SK-N-SH (cell line): ENCODE measurements at places on chromosomes 13 and 19. TPM values are rescaled to one million over a fixed set of nuclear protein-coding genes. Genes with fewer than 3 reads are reported as not detected.
A peak's percentile ranks its signal among the peaks of the same experiment; 100 is the strongest.

ADGRE2 gene
- 0.02 TPM in 1 of 2 replicates, not detected in the other for polyA plus RNA-seq

- H3K27me3 ChIP-seq = no peaks in the 10 kb centered on the region
- no peak overlapping the region for H3K4me3 ChIP-seq
- no peak for DNase-seq
Observed at GRCh38 chr19:6092329-6093286, 17.7 kb downstream of the RFX2 start.

DNA sequence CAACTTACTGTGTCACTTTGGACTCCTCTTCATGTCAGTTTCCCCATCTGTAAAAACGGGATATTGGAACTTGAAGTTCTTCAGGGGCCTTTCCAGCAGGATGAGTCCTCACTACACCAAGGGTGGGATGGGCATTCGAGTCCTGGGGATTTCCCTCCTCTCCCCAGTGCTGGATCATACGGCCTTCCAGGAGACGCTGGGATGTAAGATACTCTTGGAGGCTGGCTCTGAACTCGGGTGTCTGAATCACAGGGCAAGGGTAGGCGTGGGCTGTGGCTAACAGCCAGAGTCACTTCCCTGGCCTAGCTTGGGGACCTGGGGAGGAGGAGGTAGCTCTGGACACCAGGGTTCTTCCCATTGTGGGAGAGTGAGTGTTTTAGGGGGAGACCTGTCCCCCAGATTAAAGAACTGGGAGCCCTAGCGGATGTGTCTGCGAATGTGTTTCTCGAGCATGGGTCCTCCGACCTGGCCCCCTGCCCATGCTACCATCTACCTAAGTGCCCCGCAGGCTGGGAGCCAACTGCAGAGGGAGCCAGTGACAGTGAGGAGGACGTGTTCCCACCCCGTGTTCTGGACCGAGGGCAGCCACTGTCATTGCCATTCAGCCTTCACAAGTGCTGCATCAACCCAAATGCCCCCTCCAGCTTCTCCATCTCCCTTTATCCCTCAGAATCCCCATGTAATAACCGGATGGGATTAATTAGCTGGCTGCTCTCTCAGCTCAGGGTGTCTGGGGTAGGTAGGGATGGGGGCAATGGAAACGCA is 2.4 kb upstream of the CYTH2 start:
- peaks cover 5% of the 10 kb centered on the region; the same call in 1 of the 2 replicates for H3K4me1 ChIP-seq
- H3K27ac ChIP-seq = no peak overlapping the region
- peaks cover 17% of the 10 kb centered on the region; the same call in 1 of the 2 replicates for H3K36me3 ChIP-seq
- H3K27me3 ChIP-seq = no peaks in the 10 kb centered on the region

LILRB2 gene
- polyA plus RNA-seq = not detected in 2 replicates

- H3K27ac ChIP-seq = no peak overlapping the region
- no peak for DNase-seq
- no peaks in the 10 kb centered on the region; the same call in 1 of the 2 replicates for H3K27me3 ChIP-seq
- 0 out of 2 replicates have a peak, but pooled peaks cover 4% of the 10 kb centered on the region for H3K4me1 ChIP-seq
- no peak overlapping the region for H3K4me3 ChIP-seq
Observed at GRCh38 chr19:40553885-40554857, 22.5 kb upstream of the SHKBP1 start.

CEACAM8 gene
- polyA plus RNA-seq = not detected in 2 replicates

PRR20B gene
- not detected in 2 replicates for polyA plus RNA-seq

DNA sequence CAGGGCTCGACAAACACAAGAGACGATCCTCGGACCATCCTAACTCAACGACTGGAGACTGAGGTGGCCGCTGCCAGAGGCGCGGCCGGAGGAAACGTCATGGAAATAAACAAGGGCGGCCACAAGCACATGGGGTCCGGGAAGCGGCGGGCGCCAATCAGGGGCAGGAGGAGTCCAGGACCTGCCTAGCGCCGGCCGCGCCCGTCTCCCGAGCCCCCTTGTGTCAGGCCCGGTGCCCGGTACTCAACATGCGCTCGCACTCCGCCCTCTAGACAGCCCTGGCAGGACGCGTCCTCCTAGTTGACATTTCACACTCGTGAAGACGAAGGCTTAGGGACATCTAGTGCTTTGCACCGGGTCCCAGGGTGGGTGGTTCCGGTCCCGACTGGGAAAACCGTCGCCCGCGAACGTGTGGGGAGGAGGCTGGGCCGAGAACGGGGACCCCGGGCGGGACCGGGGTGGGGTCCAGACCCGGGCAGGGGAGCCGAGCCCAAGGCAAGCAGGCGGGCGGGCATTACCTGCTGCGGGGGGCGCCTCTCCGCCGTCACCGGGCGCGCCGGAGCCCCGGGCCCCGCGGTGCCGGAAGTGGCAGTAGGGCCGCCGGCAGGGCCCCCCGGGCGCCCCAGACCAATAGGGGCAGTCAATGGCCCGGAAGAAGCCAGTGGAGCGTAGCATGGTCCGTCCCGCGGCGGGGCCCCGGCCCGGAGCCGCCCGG is 442 bp downstream of the REXO1 start:
- DNase-seq = peak; percentile 73
- H3K27ac ChIP-seq = peak overlapping the region; percentile 96
- 0 out of 2 replicates have a peak, but pooled peaks cover 7% of the 10 kb centered on the region for H3K4me1 ChIP-seq

ATP12A gene
- polyA plus RNA-seq = not detected in 2 replicates

DNA sequence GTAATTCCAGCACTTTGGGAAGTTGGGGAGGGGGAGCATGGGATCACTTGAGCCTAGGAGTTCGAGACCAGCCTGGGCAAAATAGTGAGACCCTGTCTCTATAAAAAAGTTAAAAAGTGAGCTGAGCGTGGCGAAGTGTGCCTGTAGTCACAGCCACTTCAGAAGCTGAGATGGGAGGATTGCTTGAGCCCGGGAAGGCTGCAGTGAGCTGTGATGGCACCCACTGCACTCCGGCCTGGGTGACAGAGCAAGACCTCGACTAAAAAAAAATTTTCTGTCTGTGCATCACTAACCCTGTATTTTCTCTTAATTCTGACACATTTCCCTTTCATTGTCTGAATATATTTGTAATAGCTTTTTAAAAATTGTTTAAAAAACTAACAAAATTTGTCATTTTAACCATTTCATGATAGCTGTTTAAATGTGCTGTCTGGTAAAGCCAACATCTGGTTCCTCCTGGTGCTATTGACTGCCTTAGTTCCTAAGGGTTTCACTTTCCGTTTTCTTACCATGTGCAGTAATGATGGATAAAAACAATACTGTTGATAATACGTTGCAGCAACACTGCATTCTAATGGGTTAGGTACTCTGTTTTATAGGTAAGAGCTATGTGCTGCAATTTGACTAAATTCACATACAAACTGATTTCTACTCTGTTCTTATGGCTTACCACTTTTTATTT is 29.7 kb downstream of the LATS2 start:
- H3K27ac ChIP-seq = peak overlapping the region; percentile 37
- H3K4me3 ChIP-seq = no peak overlapping the region
- H3K27me3 ChIP-seq = no peaks in the 10 kb centered on the region
- no peak for DNase-seq

DNA sequence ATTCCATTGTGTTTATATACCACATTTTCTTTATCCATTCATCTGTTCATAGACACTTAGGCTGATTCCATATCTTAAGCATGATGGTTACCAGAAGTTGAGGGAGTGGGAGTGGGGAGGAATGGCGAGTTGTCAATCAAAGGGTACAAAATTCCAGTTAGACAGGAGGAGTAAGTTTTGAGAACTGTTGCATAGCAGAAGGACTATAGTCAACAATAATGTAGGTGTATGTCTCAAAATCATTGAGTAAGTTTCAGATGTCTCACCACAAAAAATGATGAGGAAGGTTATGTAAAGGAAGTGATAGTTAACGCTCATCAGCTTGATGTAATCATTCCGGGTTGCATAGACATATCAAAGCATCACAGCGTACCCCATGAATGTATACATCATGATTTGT is 4.6 kb upstream of the UBL3 start:
- H3K27me3 ChIP-seq = no peaks in the 10 kb centered on the region
- no peak for DNase-seq
- no peak overlapping the region for H3K4me3 ChIP-seq
- H3K36me3 ChIP-seq = no peaks in the 10 kb centered on the region
- H3K27ac ChIP-seq = no peak overlapping the region
- peaks cover 10% of the 10 kb centered on the region for H3K4me1 ChIP-seq

B3GNT3 gene
- not detected in 2 replicates for polyA plus RNA-seq

NOVA2 gene
- polyA plus RNA-seq = 1.3 and 1.9 TPM in 2 replicates

LILRA5 gene
- polyA plus RNA-seq = not detected in 2 replicates

DNA sequence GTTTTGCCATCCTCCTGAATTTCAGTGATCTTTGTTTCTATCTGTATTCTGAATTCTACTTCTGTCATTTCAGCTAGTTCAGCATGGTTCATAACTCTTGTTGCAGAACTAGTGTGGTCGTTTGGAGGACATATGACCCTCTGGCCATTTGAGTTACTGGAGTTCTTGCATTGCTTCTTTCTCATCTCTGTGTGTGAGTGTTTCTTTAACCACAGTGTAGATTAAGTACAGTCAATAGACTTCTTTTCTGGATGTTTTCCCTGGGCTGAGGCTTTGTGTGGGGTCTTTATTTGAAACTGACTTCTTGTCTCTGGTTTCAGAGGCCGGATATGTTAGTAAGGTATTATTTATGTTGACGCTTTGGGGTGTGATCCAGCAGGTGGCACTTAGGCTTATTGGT is 14.7 kb downstream of the IGFL2 start:
- no peak overlapping the region for H3K4me3 ChIP-seq
- no peaks in the 10 kb centered on the region for H3K36me3 ChIP-seq
- H3K27ac ChIP-seq = no peak overlapping the region
- no peaks in the 10 kb centered on the region for H3K4me1 ChIP-seq

DNA sequence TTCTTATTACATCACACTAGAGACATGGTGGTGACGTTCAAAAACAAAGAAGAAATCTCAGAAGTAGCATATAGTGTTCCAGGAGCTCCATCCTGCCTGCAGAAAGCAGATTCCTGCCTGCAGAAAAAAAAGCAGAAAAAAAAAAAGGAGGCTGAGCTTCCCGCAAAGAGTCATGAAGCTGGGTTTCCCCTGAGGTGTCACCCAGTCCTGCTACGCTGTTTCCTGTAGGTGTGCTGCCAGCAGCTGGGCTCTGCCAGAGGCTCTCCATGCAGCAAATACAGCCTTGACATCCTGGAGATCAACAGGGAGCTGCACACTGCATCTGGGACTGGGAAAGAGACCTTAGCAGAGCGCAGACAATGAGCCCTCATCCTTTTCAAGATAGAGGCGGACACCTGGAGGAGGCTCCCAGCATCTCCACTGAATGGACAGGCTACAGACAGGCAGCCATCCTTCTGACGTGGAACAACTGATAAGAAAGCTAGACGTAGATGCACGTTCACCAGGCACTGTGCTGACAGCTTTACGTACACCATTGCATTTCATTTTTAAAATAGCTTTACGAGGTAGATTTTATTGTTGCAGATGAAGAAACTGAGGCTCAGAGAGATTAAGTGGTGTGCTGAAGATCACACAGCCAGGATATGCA is 350.9 kb downstream of the FOXO1 start:
- no peaks in the 10 kb centered on the region for H3K27me3 ChIP-seq
- H3K27ac ChIP-seq = no peak overlapping the region
- no peak for DNase-seq
- no peak overlapping the region for H3K4me3 ChIP-seq

- no peaks in the 10 kb centered on the region for H3K27me3 ChIP-seq
- DNase-seq = no peak
- H3K36me3 ChIP-seq = no peaks in the 10 kb centered on the region
- H3K4me3 ChIP-seq = no peak overlapping the region
Observed at GRCh38 chr13:53821632-53822031, 793.0 kb downstream of the OLFM4 start.

- H3K36me3 ChIP-seq = peaks cover 21% of the 10 kb centered on the region
- H3K27me3 ChIP-seq = no peaks in the 10 kb centered on the region
Observed at GRCh38 chr13:44484562-44485138, 91.5 kb downstream of the TSC22D1 start.

SPACA6 gene
- polyA plus RNA-seq = 12.6 and 15.8 TPM in 2 replicates

GRCh38 chr13:98447881-98448641 is 128.8 kb downstream of the STK24 start:
- peak; percentile 79 for DNase-seq
- no peak overlapping the region for H3K4me3 ChIP-seq
- peaks cover 54% of the 10 kb centered on the region for H3K36me3 ChIP-seq
- H3K27ac ChIP-seq = no peak overlapping the region
- H3K4me1 ChIP-seq = peaks cover 3% of the 10 kb centered on the region; the same call in 1 of the 2 replicates

DNA sequence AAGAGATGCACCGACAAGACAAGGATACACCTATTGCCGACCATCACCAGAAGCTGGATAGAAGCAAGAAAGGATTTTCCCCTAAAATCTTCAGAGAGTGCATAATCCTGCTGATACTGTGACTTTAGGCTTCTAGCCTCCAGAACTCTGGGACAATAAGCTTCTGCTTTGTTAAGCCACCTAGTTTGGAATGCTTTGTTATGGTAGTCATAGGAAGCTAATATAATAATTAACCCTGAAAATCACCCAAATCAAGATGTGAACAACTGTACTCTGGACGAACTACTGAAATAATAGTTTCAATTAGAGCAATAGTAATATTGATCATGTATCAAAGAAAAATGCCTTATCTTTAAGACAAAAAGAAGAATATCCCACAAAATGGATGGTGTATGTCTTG is 524.6 kb downstream of the EFNB2 start:
- no peak overlapping the region for H3K27ac ChIP-seq
- no peak overlapping the region for H3K4me3 ChIP-seq
- DNase-seq = no peak
- H3K36me3 ChIP-seq = no peaks in the 10 kb centered on the region

- no peak overlapping the region for H3K4me3 ChIP-seq
- no peak for DNase-seq
- H3K36me3 ChIP-seq = no peaks in the 10 kb centered on the region
Observed at GRCh38 chr19:28324275-28325060, 888.5 kb downstream of the UQCRFS1 start.

DNA sequence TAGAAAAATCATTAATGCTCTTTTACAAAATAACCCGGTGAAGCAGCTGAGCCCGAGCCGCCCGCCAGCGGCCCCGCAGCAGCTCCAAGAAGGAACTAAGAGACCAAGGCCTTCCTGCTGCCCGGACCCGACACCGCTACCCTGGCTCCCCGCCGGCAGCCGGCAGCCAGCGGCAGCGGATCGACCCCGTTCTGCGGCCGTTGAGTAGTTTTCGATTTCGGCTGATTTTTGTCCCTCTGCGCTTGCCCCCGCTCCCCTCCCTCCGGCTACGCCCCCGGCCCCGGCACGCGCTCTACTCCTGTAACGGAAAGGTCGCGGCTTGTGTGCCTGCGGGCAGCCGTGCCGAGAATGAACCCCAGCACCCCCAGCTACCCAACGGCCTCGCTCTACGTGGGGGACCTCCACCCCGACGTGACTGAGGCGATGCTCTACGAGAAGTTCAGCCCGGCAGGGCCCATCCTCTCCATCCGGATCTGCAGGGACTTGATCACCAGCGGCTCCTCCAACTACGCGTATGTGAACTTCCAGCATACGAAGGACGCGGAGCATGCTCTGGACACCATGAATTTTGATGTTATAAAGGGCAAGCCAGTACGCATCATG is at the start of gene PABPC3:
Gene PABPC3 (plus strand): TSS at position 286 of the 603 bp plus-strand sequence. CDS start 63 bp downstream, at position 349.
- no peaks in the 10 kb centered on the region for H3K36me3 ChIP-seq
- H3K27me3 ChIP-seq = peaks cover 8% of the 10 kb centered on the region; the same call in 1 of the 2 replicates
- H3K4me3 ChIP-seq = no peak within 1 kb of the TSS
- no peak within 1 kb of the TSS for H3K27ac ChIP-seq

GRCh38 chr19:44002212-44002565 is 568 bp upstream of the ZNF230 start:
- peak overlapping the region; percentile 44; the same call in 1 of the 2 replicates for H3K27ac ChIP-seq
- no peaks in the 10 kb centered on the region for H3K4me1 ChIP-seq
- peak overlapping the region; percentile 81 for H3K4me3 ChIP-seq
- DNase-seq = no peak
- H3K36me3 ChIP-seq = peaks cover 8% of the 10 kb centered on the region

GRCh38 chr19:18939922-18940768 is 872 bp downstream of the HOMER3 start:
- peak overlapping the region; percentile 87 for H3K4me3 ChIP-seq
- H3K4me1 ChIP-seq = peaks cover 10% of the 10 kb centered on the region; the same call in 1 of the 2 replicates
- no peaks in the 10 kb centered on the region for H3K27me3 ChIP-seq
- H3K27ac ChIP-seq = peak overlapping the region; percentile 44; the same call in 1 of the 2 replicates
- H3K36me3 ChIP-seq = peaks cover 21% of the 10 kb centered on the region

INAFM1 gene
- polyA plus RNA-seq = 3.8 and 5.5 TPM in 2 replicates
